Esophagus muscularis mucosa (tissue), 4 donors: ENCODE measurements at places on chromosomes 16 and 17.

- DNase-seq, result no peak
Observed at GRCh38 chr16:88681084-88681680, 5.1 kb downstream of the SNAI3 start.

- DNase-seq, result no peak
Observed at GRCh38 chr17:18314059-18314730, 599 bp downstream of the TOP3A start.

GRCh38 chr16:14196011-14196410 lies 124.9 kb downstream of the MRTFB start:
- no peak for DNase-seq

DNA sequence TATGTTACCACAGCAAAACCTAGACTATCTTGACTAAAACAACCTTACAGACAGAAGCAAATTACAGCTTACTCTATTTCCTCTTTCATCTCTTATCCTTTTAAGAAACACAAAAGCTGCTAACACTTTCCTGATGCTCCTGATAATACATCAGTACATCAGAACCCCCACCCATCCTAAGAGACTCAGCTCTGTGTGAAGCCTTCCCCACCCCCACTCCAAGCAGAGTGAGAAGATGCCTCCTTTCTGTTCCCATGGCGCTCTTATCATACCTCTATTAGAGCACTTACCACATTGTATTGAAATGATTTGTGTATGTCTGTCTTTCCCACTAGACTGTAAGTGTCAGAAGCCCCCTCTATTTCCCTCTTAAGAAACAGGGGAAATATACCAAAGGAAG lies 42.4 kb upstream of the HS3ST2 start:
- no peak for DNase-seq

DNA sequence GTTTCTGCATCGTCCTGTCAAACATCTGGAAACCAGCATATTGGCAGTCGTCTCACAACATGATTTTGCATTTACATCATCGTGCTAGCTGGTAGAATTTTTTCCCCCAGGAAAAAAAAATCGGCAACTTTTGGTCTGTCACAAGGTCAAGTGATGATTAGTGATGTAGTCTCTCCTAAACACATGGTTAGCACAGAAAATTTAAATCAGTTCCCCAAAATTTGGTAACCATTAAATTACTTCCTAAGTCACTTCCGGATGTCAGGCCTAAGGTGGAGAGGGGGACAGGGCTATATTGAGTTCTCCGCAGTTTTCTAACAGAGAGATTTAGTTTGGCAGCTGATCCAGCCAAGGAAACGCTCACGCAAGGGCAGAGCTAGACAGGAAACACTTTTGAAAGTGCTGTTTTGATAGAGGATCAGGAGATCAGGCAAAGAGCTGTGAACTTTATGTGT lies 271.0 kb upstream of the TBX2 start:
- DNase-seq, result no peak

GRCh38 chr17:15087946-15088345 lies 177.2 kb downstream of the PMP22 start:
- no peak for DNase-seq

GRCh38 chr17:45063198-45063597 lies 2.1 kb downstream of the NMT1 start:
- DNase-seq, result no peak

DNA sequence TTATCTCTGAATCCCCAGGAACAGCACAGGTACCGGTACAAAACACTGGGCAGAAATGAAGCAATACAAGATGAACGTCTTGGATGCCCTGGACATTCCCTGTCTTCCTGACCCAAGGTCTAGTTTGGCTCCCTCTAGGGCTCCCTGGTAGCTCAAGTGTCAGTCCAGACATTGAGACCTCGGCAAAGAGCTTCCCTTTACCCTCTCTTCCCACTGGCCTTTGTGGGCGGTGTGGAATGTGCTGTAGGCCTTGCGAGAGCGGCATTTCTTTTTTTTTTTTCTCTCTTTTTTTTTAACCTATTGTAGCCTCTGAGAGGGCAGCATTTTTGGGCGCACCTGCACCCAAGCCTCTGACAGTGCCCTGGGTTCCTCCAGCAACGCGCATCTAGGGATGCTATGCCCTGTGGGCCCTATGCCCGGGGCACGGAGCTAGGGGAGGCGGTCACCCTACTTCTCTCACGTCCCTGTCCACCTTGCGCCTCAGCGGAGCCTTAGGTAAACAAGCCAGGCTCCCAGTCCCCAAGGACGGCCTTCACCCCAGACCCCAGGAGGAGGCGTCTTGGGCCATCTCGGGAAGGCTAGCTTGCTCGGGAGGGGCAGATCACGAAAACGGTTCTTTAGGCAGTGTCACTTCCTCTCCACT lies 1.2 kb upstream of the NFATC3 start:
- DNase-seq, result peak; percentile 34

GRCh38 chr17:58913552-58913951 lies 157.9 kb downstream of the PPM1E start:
- no peak for DNase-seq

- no peak for DNase-seq
Observed at GRCh38 chr16:78654929-78655328, 555.5 kb downstream of the WWOX start.

GRCh38 chr17:21164620-21165019 lies 37.9 kb downstream of the DHRS7B start:
- DNase-seq, result no peak

GRCh38 chr16:77739559-77739892 lies 17.2 kb downstream of the NUDT7 start:
- no peak for DNase-seq

DNA sequence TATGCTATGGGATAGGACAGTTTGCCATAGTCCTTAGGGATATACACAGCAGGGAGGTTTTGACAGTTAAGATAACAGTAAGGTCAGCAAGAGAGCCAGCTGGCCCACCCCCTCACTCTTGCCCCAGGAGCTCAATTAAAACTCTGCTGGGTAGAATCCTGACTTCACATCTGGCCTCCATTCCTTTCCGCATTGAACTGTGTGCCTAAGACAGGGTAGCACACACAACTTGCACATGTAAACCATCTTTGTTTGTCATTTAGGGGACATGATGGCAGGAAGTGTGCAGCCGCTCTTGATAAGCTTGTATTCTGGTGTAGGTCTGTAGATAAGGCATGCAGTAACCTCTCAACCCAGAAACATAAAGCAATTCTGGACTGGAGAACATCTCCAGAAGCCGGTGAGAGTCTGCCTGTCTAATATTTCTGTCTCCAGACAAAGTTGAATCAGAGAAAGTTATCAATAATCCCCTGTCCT lies 5.2 kb downstream of the MINK1 start:
- no peak for DNase-seq

GRCh38 chr16:26430618-26431017 lies 636.1 kb upstream of the C16orf82 start:
- no peak for DNase-seq

GRCh38 chr16:1208239-1208830 lies 16.7 kb downstream of the TPSG1 start:
- DNase-seq, result no peak

DNA sequence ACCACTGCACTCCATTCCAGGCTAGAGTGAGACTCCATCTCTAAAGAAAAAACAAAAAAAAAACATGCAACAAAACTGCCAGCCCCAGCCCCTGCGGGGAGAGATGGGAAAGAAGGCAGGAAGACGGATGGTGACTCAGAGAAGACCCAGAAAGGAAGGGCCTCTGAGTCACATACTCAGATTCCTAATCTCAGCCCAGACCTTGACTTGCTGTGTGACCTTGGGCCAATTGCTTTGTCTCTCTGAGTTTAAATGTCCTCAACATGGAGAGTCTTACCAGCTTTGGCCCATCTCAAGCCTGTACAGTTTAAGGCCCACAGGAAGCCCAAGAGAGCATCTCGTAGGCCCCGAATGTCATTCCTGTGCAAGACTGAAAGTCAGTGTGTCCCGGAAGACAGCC lies 86.5 kb upstream of the LHX1 start:
- DNase-seq, result no peak

GRCh38 chr17:77842528-77843147 lies 115.9 kb upstream of the TNRC6C start:
- DNase-seq, result no peak

- no peak for DNase-seq
Observed at GRCh38 chr17:65942592-65942991, 249.3 kb downstream of the CEP112 start.

- no peak for DNase-seq
Observed at GRCh38 chr17:45021607-45022287, 29.7 kb downstream of the DCAKD start.

GRCh38 chr17:66849851-66850580 lies 15.1 kb downstream of the CACNG5 start:
- DNase-seq, result no peak

- DNase-seq, result no peak
Observed at GRCh38 chr16:66477028-66477515, 50.0 kb downstream of the BEAN1 start.

GRCh38 chr17:80032614-80033171 lies 3.0 kb downstream of the TBC1D16 start:
- DNase-seq, result no peak

- no peak for DNase-seq
Observed at GRCh38 chr16:86707171-86707570, 128.8 kb downstream of the FOXL1 start.

DNA sequence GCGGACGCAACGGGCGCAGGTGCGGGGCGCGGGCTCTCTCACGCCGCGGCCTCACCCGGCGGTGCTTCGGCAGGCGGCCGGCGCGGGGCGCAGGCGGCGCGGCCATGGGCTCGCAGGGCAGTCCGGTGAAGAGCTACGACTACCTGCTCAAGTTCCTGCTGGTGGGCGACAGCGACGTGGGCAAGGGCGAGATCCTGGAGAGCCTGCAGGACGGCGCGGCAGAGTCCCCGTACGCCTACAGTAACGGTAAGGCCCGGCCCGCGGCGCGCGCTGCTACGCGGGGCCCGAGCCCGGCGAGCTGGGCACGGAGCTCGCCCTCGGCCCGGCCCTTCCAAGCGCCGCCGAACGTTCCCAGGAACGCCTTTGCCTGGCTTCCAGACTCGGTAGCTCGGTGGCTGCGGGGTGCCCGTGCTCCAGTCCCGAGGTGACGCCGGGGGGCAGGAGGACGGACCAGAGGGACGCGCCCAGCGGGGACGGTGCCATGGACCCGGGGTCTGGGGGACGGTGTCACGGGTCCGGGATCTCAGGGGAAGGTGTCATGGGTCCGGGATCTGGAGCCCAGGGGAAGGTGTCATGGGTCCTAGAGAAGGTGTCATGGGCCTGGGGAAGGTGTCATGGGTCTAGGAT lies 435 bp downstream of the RAB40C start:
- DNase-seq, result no peak

- DNase-seq, result no peak
Observed at GRCh38 chr16:13926891-13927290, 6.9 kb downstream of the ERCC4 start.

DNA sequence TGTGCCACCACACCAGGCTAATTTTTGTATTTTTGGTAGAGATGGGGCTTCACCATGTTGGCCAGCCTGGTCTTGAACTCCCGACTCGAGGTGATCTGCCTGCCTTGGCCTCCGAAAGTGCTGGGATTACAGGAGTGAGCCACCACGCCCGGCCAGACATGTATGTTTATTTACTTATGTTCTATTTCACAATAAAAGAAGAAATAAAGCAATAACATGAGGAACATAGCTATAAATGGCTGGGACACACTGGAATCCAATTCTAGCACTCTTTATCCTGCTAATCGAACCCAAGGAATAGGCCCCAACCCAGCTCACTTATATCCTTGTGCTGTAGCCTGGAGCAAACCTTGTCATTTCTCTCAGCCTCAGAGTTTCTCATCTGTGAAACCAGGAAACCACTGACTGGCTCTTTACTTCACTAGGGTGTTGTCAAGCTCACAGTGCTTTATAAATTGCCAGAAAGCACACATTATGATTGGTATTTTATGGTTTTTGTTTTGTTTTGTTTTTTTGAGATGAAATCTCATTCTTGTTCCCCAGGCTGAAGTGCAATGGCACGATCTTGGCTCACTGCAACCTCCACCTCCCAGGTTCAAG lies 4.3 kb upstream of the ODAD4 start:
- no peak for DNase-seq

DNA sequence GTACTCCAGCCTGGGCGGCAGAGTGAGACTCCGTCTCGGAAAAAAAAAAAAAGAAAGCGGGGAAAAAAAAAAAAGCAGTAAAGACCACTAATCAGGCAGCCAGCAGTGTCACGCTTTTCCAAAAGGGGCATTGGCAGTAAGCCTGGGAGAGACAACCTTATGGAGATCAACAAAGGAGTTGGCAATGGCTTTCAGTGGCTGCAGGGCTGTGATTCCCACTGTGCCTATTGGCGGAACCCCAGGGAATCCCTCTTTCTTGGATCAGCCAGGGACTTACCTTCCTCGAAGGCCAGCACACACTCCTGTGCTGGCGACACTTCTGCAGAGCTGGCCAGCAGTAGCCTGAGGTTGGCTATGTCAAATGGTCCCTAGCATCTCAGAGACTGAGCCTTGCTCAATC lies 43.2 kb upstream of the ZFHX3 start:
- no peak for DNase-seq

DNA sequence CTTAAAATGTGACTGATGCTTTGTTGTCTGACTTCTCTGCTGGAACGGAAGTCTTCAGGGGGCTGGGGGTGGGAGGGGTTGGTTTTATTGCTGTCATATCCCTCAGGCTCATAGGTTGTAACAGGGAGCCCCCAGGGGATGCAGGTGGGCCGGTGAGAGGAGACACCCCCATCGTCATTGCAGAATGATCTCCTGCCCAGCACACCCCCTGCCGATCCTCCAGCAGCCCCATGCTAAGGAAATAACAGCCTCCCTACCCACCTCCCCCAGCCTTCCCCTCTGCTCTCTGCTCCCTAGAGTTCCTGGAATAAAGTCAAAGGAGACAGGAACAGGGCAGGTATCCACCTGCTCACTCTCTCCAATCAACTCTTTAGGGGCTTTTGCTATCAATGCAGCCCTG lies 270.1 kb upstream of the TNRC6C start:
- DNase-seq, result no peak

- DNase-seq, result no peak
Observed at GRCh38 chr16:76455257-76455656, 178.1 kb downstream of the CNTNAP4 start.

- DNase-seq, result no peak
Observed at GRCh38 chr17:73561111-73561510, 83.1 kb downstream of the SDK2 start.

- DNase-seq, result no peak
Observed at GRCh38 chr17:60106340-60107059, 27.8 kb upstream of the HEATR6 start.

- DNase-seq, result no peak
Observed at GRCh38 chr16:81933361-81933760, 77.9 kb downstream of the SDR42E1 start.

GRCh38 chr16:29811896-29812665 lies at the start of gene PRRT2:
Gene PRRT2, plus strand, starts transcription at chr16:29812193. Its CDS starts 862 bp downstream, at chr16:29813055.
- DNase-seq, result no peak
